ENCODE measurements at places on chromosomes 6 and 20. TPM values are rescaled to one million over a fixed set of nuclear protein-coding genes. Genes with fewer than 3 reads are reported as not detected.
A peak's percentile ranks its signal among the peaks of the same experiment; 100 is the strongest.

Gene MCCD1
- total RNA-seq: not detected

Gene NINL
- 4.8 TPM for total RNA-seq

Gene ID1
- total RNA-seq: 4.2 TPM

DNA sequence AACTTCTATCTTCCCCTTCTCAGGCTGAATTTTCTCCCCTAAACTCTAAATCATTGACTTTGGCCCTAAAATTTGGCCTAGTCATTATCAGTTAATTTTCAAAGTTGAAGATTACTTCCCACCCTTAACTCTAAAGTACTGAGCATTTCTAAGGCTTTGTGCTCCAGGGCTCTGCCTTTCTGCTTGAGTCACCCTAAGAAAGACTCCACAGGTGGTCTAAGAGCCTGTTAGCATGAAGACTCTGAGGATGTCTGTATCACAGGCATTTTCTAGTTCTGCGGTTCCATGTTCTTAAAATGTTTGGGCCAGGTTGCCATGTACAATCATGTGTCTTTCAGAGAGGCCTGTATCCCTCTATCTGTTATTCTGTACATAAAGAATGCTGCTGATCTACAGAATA lies 808.1 kb upstream of the MANEA start:
- no peak overlapping the region for H3K27ac ChIP-seq
- no peak for DNase-seq
- H3K4me1 ChIP-seq: no peaks in the 10 kb centered on the region
- no peak overlapping the region for H3K4me3 ChIP-seq

DNA sequence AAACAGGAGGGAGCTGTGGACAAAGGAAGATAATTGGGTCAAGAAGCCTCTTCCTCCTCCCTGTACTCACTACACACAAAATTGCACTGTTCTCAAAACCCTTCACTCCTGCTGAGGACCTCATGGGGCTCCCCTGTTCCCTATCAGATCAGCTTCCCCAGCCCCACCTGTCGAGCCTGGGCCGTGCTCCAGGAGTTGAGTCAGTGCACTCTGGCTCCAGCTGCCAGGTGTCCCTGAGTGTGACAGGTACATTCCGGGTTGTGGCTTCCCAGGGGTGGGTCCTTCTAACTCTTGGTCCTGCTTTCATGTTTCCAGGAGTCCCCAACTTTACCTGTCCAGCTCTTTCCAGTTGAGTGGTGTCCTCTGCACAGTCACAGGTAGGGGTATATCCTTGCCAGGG lies 8.4 kb downstream of the RAB5IF start:
- H3K27me3 ChIP-seq: no peaks in the 10 kb centered on the region
- H3K4me1 ChIP-seq: no peaks in the 10 kb centered on the region
- no peak overlapping the region for H3K4me3 ChIP-seq
- H3K27ac ChIP-seq: no peak overlapping the region
- peaks cover 8% of the 10 kb centered on the region for H3K36me3 ChIP-seq

DNA sequence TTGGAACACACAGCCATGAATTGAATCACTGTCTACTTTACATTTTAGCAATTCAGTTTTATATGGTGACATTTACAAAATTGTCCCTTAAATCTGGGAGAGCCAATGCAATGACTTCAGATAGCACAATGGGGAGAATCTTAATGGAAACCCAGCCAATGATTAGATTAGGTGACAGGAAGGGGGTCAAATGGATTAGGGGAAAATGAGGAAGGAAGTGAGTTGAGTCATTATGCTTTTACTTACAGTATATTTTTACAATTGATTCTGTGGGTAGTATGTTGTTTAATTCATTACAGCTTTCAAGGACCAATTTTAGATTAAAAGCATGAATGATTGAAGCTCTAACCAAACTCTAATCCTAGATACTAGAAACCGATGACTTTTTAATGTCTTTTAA lies 229.8 kb downstream of the SOX4 start:
- no peaks in the 10 kb centered on the region for H3K27me3 ChIP-seq
- no peaks in the 10 kb centered on the region for H3K4me1 ChIP-seq
- H3K27ac ChIP-seq: no peak overlapping the region
- no peak for DNase-seq
- no peak overlapping the region for H3K4me3 ChIP-seq
- H3K36me3 ChIP-seq: no peaks in the 10 kb centered on the region

DNA sequence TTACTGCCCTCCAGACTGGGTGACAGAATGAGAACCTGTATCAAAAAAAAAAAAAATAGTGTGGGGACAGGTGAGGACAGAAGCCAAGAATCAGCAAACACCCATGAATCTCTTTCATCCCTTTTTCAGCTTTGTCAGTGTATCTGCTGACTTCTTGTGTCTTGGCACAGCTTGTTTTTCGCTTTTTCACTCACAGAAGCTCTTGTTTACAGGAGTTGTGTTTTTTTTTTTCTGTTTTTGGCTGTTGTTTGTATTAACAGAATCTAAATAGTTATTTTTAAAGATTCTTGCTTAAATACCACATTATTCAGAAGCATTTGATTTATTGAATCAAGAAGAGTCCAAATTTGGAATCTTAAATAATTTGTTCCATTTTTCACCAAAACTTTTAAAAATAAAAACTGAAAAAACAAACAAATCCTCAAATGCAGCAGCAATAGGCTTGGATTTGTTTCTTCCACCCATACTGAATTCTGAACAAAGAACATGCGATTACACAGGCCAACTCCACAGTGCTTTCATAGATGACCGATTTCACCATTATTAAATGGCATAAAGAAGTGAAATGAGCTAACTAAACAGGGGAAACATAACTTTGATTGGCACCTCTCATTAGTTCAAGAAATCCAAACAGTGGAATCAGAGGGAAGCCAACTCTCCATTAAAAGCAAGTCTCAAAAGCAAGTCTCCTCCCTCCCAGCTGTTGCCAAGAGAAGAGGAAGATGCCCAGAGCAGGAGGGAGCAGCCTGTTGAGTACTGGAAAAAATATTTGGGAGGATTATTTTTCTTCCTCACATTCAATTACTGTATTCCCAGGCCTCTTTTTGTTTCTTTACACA lies 27.2 kb upstream of the GPR63 start:
- no peak for DNase-seq
- H3K27me3 ChIP-seq: no peaks in the 10 kb centered on the region
- no peak overlapping the region for H3K27ac ChIP-seq
- H3K4me1 ChIP-seq: no peaks in the 10 kb centered on the region
- no peaks in the 10 kb centered on the region for H3K36me3 ChIP-seq

DNA sequence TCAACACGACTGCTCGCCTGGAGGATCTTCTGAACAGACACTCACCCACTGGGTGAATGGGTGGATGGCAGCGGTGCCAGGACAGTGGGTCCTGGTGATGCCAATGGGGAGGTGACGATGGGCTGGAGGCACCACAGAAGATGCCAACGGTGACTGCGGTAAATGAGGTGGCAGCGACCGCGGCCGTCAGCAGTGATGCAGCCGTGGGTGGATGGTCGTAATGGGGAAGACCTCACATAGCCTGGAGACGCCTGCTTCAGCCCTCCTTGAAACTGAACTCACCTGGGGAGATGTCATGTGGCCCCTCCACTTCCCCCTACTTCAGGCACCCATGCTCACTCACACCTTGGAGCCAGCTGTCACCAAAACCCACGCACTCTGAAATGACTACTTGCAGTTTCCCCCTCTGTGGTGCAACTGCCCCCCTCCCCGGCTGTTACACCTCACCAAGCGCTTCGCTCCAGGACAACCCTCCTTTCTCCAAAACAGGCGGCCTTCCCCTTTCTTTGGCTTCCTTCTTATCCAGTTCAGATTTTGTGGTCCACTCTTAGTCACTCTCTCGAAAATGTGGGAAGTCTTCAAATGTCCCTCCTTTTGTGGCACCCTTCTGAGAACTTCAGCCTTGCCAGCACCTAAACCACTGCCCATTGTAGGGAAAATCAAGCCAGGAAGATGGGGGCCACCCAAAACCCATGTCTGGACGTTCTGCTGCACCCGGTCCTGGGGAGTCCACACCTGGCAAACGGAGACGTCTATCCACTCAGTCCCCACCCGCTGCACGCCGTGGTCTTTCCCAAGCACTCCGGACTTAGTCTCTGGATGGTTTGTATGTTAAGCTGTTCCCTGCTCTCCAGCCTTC lies 10.4 kb upstream of the ABHD16B start:
- H3K27ac ChIP-seq: no peak overlapping the region
- DNase-seq: no peak
- no peak overlapping the region for H3K4me3 ChIP-seq
- H3K27me3 ChIP-seq: peaks cover 2% of the 10 kb centered on the region
- peaks cover 3% of the 10 kb centered on the region for H3K4me1 ChIP-seq

GRCh38 chr6:143119260-143119659 lies 58.6 kb downstream of the AIG1 start:
- H3K4me1 ChIP-seq: no peaks in the 10 kb centered on the region
- H3K36me3 ChIP-seq: no peaks in the 10 kb centered on the region
- H3K4me3 ChIP-seq: no peak overlapping the region
- H3K27ac ChIP-seq: no peak overlapping the region
- no peaks in the 10 kb centered on the region for H3K27me3 ChIP-seq

DNA sequence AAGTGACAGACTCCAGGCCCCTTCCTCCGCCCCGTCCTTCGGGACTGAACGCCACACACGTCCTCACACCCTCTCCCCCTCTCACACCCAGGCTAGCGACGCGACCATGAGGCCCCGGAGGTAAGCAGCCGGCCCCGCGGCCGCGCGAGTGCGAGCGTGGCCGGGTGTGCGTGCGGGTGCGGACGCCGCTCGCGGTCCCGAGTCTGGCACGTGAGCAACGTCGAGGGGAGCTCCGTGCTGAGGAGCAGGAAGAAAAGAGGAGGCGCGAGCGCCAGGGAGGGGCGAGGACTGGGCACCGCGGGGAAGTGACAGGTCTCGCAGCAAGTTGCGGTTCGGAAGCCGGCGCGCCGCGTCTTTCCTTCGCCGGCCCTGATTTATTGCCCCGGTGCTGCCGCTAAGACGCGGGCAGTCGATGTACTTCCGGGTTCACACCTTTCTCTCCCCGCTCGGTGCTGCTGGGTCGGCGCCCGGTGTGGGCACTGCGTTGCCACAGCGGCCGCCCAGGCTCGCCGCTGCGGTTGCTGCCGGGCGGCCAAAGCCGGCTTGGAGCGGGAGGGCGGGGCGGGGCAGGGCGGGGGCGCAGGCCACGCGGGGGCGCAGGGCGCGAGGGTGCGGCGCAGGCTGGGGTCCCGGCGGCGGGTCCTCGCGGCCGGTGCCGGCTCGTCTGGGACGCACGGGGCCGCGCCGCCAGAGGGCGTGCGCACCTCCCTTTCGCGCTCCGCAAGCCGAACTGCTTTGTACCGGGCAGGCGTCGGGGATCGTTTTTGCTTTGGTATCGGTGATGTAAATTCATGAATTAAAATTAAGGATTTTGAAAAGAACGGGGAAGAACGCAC lies 15.8 kb upstream of the LIN28B start:
- H3K27me3 ChIP-seq: peaks cover 2% of the 10 kb centered on the region
- H3K27ac ChIP-seq: no peak overlapping the region
- DNase-seq: peak; percentile 36
- peak overlapping the region; percentile 58 for H3K4me3 ChIP-seq

GRCh38 chr6:52887910-52888524 lies 21.5 kb downstream of the GSTA3 start:
- DNase-seq: no peak
- no peak overlapping the region for H3K27ac ChIP-seq
- no peaks in the 10 kb centered on the region for H3K4me1 ChIP-seq
- no peaks in the 10 kb centered on the region for H3K36me3 ChIP-seq
- H3K27me3 ChIP-seq: no peaks in the 10 kb centered on the region

- H3K4me3 ChIP-seq: no peak overlapping the region
- no peaks in the 10 kb centered on the region for H3K36me3 ChIP-seq
- no peak overlapping the region for H3K27ac ChIP-seq
- H3K4me1 ChIP-seq: no peaks in the 10 kb centered on the region
These were observed 184.5 kb downstream of the COL21A1 start for GRCh38 chr6:56062836-56063235.

DNA sequence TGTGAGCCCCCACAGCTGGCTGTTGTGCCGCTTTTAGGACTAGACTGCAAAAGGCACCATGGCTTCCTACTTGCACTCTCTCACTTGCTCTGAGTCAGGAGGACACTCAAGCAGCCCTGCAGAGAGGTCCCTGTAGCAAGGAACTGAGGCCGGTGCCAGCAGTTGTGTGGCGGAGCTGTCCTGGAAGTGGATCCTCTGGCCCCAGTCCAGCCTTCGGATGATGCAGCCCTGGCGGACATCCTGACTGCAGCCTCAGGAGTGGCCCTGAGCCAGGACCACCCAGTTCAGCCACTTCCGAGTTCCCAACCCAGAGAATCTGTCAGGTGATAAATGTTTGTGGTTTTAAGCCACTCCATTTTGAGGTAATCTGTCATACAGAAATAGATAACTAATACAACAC lies 17.5 kb downstream of the CTCFL start:
- H3K36me3 ChIP-seq: no peaks in the 10 kb centered on the region
- no peak overlapping the region for H3K27ac ChIP-seq
- H3K4me1 ChIP-seq: no peaks in the 10 kb centered on the region
- DNase-seq: no peak

DNA sequence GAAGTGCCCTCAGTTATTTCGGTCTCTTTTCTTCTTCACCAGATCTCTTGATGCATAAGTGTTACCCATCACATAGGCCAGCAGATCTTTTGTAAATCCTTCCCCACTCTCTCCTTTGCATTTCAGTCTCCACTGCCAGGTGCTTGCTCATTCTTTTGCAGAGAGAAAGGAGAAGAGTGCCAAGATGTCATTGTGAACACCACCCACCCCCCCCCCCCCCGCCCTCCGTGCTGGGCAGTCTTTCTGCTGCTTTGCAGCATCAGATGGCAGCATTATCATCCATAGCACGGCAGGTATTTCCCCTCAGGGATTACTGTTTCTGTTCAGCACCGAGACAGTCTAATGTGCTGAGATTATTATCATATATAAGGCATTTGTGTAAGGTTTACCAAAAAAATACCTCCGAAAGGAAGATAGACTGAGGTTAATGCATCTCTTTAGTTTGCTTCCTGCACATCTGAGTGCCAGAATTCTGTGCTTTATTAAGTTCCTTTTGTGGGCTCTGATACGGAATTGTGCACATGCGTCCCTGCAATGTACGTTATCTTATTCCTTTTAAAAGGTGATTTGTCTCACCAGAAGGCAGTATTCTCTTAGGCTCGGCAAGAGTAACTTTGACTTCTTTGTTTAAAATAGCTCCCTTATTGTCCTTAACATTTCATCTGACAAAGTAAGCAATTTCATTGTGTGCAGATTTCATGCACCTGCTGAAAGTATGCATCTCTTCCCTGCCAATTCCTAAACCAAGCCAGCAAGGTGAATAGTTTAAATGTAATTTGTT lies 128.8 kb downstream of the PHACTR1 start:
- no peaks in the 10 kb centered on the region for H3K4me1 ChIP-seq
- no peak overlapping the region for H3K27ac ChIP-seq
- H3K27me3 ChIP-seq: peaks cover 3% of the 10 kb centered on the region
- no peak for DNase-seq
- H3K36me3 ChIP-seq: no peaks in the 10 kb centered on the region
- H3K4me3 ChIP-seq: no peak overlapping the region
